DND-41 (cell line): ENCODE measurements at places on chromosomes 6 and 20.

GRCh38 chr20:35260426-35260825, 17.5 kb downstream of the MMP24OS start:
- H3K4me3 ChIP-seq, result no peak overlapping the region
- no peaks in the 10 kb centered on the region for H3K36me3 ChIP-seq
- H3K4me1 ChIP-seq, result no peaks in the 10 kb centered on the region
- H3K27ac ChIP-seq, result no peak overlapping the region

- H3K36me3 ChIP-seq, result no peaks in the 10 kb centered on the region
- peaks cover 13% of the 10 kb centered on the region for H3K27me3 ChIP-seq
- no peak overlapping the region for H3K27ac ChIP-seq
- no peak overlapping the region for H3K4me3 ChIP-seq
Observed at GRCh38 chr6:3746119-3746691, 5.3 kb downstream of the PXDC1 start.

- no peaks in the 10 kb centered on the region for H3K4me1 ChIP-seq
- H3K27me3 ChIP-seq, result no peaks in the 10 kb centered on the region
- no peak overlapping the region for H3K4me3 ChIP-seq
- H3K27ac ChIP-seq, result no peak overlapping the region
Observed at GRCh38 chr6:132082421-132082820, 131.2 kb upstream of the CCN2 start.

DNA sequence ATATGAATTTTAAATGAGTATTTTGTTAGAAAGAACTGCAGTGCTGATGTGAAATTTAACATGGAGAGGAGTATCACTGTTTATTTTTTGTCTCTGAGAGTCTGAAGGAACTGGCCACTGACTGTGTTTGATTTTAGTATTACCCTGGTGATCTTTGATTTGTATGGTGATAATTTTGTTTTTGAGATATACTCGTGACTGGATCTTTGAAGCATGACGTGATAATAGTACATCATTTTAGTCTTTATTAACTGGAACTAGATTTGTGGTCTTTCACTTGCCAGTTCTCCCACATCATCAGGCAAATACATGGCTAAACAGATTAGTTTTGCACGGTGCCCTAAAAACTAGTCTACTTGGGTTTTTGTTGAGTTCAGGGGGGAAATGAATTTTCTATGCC, 55.5 kb downstream of the ARID1B start:
- H3K4me1 ChIP-seq, result no peaks in the 10 kb centered on the region
- H3K27ac ChIP-seq, result no peak overlapping the region
- H3K27me3 ChIP-seq, result no peaks in the 10 kb centered on the region

DNA sequence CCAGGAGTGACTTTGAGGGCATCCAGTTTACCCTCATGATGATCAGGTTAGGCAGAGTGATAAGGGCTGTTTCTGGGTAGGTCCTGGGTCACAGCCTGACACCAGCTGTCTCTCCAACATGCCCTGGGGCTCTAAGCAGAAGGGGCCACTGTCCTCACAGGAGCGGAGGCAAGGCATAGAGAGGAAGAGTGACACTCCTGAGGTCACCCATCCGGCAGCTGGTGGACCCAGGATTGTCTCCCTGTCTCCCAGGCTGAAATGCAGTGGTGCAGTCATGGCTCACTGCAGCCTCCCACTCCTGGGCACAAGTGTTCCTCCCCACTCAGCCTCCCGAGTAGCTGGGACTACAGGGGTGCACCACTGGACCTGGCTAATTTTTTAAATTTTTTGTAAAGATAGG, 12.0 kb downstream of the DLGAP4 start:
- peaks cover 10% of the 10 kb centered on the region for H3K27me3 ChIP-seq
- H3K4me1 ChIP-seq, result no peaks in the 10 kb centered on the region
- no peaks in the 10 kb centered on the region for H3K36me3 ChIP-seq
- H3K4me3 ChIP-seq, result no peak overlapping the region

DNA sequence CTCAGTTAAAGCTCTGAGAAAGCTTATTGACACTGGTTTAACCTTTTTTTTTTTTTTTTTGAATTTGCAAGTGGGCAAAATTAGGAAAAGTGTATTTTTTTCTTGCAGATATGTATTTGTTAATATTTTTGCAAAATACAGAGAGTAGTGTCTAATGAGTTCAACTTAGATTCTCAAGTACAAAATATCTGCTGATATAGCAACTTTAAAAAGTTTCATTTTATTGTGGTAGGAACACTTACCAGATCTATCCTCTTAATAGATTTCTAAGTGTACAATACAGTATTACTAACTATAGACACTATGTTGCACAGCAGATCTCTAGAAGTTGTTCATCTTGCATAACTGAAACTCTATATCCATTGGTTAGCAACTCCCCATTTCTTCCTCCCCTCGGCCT, 30.9 kb upstream of the HDDC2 start:
- DNase-seq, result no peak
- no peak overlapping the region for H3K27ac ChIP-seq
- no peaks in the 10 kb centered on the region for H3K4me1 ChIP-seq
- H3K27me3 ChIP-seq, result no peaks in the 10 kb centered on the region
- H3K36me3 ChIP-seq, result no peaks in the 10 kb centered on the region

DNA sequence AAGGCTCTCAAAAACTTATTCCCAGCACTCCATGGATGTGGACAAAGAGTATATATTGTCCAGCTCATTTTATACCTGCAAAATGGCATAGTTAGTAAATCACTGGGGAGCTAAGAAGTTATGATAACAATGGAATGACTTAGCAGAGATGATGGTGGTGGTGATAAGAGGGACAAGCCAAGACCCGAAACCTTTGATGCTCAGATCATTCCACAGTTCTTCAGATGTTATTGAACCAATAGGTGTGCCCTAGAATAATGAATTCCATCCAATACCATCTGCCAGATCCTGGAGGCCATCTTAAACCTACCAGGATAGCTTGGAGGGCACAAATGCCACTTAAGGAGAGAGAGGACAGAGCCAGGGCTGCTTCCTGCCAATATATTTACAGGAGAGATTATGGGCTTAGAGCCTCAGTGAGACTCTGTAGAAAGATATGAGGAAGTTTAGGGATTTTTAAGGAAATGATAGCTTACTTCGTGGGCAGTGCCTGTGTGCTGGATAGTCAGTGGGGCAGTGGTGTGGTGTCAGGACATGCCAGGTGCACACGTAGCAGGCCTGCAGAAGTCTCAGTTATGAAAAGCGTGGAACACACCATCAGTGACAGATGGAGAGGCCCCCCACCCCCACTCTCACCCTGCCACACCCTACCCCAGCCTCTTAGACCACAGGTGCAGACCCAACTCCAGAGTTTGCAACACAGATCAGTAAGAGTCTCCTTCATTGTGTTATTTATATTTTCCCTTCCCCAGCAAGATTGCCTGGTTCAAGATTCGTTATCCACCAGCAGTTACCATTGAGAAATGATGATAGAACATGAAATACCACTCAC, 209.7 kb upstream of the SUPT3H start:
- DNase-seq, result peak; percentile 24
- H3K27ac ChIP-seq, result no peak overlapping the region
- no peak overlapping the region for H3K4me3 ChIP-seq
- H3K36me3 ChIP-seq, result no peaks in the 10 kb centered on the region

- no peaks in the 10 kb centered on the region for H3K4me1 ChIP-seq
- DNase-seq, result no peak
- no peaks in the 10 kb centered on the region for H3K27me3 ChIP-seq
- no peak overlapping the region for H3K27ac ChIP-seq
- H3K36me3 ChIP-seq, result no peaks in the 10 kb centered on the region
- H3K4me3 ChIP-seq, result no peak overlapping the region
Observed at GRCh38 chr6:144954241-144954556, 669.1 kb downstream of the UTRN start.

- H3K27ac ChIP-seq, result no peak overlapping the region
- no peak for DNase-seq
- no peaks in the 10 kb centered on the region for H3K27me3 ChIP-seq
- no peaks in the 10 kb centered on the region for H3K4me1 ChIP-seq
- no peak overlapping the region for H3K4me3 ChIP-seq
- H3K36me3 ChIP-seq, result no peaks in the 10 kb centered on the region
Observed at GRCh38 chr6:18186033-18186432, 30.8 kb downstream of the KDM1B start.

DNA sequence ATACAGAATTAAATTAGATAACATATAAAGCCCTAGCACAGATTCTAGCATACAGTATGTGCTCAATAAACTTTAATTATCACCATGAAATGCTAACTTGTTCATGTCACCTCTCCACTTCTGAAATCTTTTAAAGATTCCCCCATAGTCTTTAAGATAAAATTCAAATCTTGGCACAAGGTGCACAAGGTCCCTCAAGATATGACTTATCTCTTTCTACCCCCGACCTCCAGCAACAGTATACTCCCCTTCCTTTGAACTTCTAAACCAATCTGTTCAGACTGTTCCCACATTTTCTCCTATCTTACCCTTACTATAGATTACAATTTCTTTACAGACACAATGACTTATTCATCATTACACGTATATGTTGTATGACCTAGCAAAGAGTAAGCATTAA, 29.0 kb downstream of the SEC63 start:
- no peak overlapping the region for H3K4me3 ChIP-seq
- H3K27me3 ChIP-seq, result no peaks in the 10 kb centered on the region
- H3K36me3 ChIP-seq, result peaks cover 44% of the 10 kb centered on the region
- H3K4me1 ChIP-seq, result no peaks in the 10 kb centered on the region

DNA sequence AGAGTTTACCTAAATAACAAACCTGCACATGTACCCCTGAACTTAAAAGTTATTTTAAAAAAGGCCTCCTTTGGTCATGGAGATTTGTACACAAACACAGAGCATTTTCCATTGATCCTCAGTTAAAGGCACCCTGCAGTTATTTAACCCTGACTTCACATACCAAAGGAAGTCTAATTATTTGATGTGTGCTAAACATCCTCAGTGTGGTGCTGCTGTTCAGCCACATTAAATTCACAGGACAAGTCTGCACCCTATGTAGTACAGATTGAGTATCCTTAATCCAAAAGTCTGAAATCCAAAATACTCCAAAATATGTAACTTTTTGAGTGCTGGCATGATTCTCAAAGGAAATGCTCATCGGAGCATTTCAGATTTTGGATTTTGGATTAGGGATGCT, 21.4 kb downstream of the KCNQ5 start:
- H3K4me3 ChIP-seq, result no peak overlapping the region
- H3K27ac ChIP-seq, result no peak overlapping the region
- no peak for DNase-seq
- H3K27me3 ChIP-seq, result no peaks in the 10 kb centered on the region
- H3K36me3 ChIP-seq, result no peaks in the 10 kb centered on the region
- no peaks in the 10 kb centered on the region for H3K4me1 ChIP-seq

GRCh38 chr20:15610787-15611186, 962.5 kb downstream of the KIF16B start:
- no peak overlapping the region for H3K4me3 ChIP-seq
- DNase-seq, result no peak
- no peaks in the 10 kb centered on the region for H3K36me3 ChIP-seq
- H3K27me3 ChIP-seq, result no peaks in the 10 kb centered on the region
- no peak overlapping the region for H3K27ac ChIP-seq

DNA sequence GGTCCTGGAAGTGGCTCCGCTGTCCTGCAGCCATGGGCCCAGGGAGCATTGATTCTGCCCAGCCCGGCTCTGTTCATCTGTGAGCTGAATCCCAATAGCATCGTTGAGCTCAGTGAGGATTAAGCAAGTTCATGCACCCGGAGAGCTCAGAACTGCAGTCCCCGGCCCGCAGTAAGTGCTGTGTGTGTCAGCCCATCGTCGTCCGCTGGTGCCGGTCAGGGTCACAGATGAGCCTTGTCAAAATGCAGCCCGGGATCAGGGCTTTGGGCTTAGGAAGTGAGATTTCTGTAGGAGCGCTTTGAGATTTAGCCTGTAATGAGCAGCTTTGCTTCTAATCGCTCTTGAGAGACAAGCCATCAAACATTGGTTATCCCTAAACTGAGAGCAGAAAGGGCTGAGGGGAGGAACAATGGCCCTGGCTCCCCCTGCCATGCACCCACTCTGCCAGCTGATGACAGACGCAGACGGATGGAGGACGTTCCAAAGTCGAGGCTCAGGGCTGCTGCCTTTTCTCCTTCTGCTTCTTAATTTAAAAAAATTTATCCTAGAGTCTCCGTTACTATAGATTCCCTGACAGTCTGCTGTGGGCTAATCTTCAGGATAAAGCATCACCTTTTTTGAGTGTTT, 25.6 kb upstream of the SULF2 start:
- DNase-seq, result no peak
- H3K27ac ChIP-seq, result no peak overlapping the region
- H3K4me3 ChIP-seq, result no peak overlapping the region

GRCh38 chr6:150482883-150483409, 114.1 kb downstream of the IYD start:
- peaks cover 7% of the 10 kb centered on the region for H3K27me3 ChIP-seq
- H3K4me3 ChIP-seq, result no peak overlapping the region
- H3K36me3 ChIP-seq, result no peaks in the 10 kb centered on the region
- H3K27ac ChIP-seq, result no peak overlapping the region

DNA sequence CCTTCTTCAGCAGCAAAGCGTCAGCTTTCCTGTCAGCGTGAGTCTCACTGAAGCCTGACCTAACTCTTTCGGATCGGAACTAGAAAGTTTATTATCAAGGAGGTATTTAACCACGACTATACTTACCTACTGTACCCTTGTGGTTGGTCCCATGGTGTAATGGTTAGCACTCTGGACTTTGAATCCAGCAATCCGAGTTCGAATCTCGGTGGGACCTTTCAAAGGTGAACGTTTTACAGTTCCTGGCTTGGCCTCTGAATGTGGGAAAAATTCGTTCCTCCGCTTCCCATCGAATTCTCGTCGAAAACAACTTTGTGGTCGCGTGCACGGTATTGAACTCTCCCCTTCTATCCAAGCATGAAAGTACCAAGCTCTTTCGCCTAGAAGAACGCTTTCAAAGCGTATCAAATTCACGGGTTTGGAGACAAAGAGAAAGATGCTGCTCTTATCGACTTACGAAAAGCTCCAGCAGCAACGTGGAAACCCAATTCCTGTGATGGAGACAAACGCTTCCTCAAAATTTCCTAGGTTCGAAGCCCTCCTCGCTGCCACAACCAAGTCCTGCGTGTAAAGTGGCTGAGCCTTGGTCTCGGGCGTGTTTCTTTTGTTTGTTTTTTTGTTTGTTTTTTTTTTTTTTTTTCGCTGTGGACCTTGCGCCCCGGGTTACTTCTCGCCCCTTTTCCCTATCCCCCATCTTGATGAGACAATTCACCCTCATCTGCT, 63.7 kb downstream of the GPX5 start:
- no peak for DNase-seq
- peaks cover 48% of the 10 kb centered on the region for H3K27me3 ChIP-seq
- H3K4me1 ChIP-seq, result no peaks in the 10 kb centered on the region
- H3K4me3 ChIP-seq, result no peak overlapping the region
- H3K27ac ChIP-seq, result no peak overlapping the region
- H3K36me3 ChIP-seq, result no peaks in the 10 kb centered on the region
